Naive thymus-derived CD8-positive, alpha-beta T cell (primary cell): ENCODE measurements at places on chromosomes 4 and X. TPM values are rescaled to one million over a fixed set of nuclear protein-coding genes. Genes with fewer than 3 reads are reported as not detected.

- no peak for DNase-seq
Measured at GRCh38 chr4:73822389-73822788, 14.1 kb upstream of the CXCL6 start.

DNA sequence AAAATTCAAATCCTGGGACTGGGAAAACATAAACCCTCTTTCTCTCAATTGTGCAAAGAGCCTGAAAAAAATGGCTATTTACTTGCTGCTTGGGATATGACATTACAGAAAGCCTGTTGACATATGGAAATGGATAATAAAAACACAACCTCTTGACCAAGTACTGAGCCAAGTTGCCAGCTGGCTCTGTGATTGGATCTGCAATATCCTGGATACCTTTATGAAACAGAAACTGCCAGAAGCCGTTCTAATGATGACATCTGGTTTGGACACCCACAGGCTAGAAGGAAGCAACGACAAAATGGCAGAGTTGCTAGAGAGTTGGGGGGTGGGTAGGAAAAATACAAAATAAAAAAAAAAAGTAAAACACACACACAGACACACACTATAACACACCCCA, 481.4 kb downstream of the FAT4 start:
- no peak for DNase-seq

DNA sequence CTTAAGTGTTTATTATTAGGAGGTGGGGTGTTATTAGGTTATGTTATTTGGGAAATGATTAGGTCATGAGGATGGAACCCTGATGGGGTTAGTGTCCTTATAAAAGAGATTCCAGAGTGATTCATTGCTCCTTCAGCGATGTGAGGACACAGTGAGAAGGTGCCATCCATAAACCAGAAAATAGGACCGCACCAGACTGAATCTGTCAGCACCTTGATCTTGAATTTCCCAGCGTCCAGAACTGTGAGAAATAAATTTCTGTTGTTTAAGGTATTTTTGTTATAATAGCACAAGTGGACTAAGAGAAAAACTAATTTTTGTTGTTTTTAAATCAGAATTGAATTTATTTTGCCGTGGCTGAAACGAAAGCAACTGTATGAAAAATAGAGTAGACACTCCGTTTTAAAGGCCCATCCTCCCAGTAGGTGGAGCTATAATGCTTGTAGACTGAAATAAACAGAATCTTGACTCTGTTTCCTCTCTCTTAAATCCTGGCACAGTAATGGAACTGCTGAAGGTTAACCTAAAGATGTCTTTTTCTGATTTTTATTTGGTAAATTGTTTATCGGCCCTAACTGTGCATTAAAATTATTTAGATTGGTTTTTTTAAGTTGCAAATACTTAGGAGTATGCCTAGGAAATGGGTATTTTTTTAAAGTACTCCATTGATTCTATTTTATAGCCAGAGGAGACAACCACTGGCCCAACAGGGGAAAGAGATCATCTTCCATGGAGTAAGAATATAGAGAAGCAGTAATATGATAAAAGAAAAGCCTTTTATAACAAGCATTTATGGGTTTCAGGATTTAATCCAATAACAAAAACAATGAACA, 133.2 kb upstream of the ADAMTS3 start:
- DNase-seq: peak; percentile 9

DNA sequence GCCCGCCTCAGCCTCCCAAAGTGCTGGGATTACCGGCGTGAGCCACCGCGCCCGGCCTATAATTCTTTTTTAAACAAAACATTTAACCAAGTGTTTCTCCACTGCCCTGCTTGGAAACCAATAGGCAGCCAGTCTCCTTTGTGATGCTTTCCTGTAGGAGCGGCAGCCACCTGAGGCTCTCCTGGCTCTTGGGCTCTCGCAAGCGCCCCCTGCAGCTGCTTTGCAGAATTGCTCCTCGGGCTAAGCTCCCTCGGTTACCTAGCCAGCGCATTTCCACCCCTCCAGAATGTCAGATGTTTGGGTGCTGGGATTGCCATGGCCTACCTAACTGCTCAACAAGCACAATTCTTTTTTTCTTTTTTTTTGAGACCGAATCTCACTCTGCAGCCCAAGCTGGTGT, 7.7 kb downstream of the S100P start:
- DNase-seq: no peak

DNA sequence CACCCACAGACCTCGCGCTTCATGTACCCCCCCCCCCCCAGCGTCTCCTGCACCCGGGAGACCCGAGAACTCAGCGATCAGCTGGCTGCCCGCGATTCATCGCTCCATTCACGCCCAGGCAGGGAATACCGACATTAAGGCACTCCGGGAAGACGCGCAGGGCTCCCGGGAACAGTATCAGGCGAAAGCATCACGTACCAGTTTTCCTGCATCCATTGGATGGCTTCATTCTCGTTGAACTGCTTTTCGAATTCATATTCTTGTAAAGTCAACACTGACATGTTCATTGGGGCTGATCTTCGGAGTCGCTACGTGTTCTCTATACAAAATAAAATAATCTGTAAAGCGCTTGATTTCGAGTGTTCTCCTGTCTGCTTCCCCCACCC, 373 bp downstream of the ELOVL6 start:
- no peak for DNase-seq

GRCh38 chr4:87490664-87491369, 38.4 kb downstream of the SPARCL1 start:
- DNase-seq: no peak

DNA sequence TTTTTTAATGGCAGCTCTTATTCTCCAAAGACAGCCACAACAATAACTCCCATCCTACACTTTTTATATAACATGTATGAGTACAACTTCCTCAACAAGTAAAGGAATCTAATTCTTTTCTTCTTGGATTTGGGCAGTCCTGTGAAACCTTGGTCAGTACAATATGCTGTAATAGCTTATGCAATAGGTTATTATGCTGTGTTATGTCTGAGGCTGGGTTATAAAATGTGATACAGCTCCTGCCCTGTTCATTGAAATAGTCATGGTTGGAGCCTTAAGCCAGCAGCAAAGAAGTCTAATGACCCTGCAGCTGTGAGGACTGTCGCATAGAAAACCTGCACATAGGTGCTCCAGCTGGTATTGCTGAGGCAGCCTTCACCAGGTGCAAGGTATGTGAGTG, 215.8 kb upstream of the RASGEF1B start:
- no peak for DNase-seq

- no peak for DNase-seq
Measured at GRCh38 chrX:153546386-153546785, 28.9 kb downstream of the ATP2B3 start.

DNA sequence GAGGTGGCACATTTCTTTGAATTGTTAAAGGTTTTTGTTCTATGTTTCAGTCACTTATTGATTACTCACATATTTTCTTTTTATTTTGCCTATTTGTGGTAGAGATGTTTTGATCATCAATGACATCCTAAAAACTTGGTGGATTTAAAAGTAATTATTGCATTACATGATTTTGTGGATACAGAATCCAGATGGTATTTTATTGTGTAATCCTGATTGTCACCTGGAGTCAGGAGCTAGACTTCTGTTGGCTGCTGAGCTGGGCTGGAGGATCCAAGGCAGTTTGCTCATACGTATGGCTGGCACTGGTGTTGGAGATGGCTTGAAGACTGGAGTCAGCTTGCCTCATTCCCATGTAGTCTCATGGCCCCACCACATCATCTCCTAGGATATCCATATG, 1009.6 kb upstream of the PCDH7 start:
- no peak for DNase-seq

- DNase-seq: no peak
Measured at GRCh38 chrX:41145920-41146608, 60.8 kb downstream of the USP9X start.

- no peak for DNase-seq
Measured at GRCh38 chr4:80134936-80135701, 62.1 kb upstream of the ANTXR2 start.

DNA sequence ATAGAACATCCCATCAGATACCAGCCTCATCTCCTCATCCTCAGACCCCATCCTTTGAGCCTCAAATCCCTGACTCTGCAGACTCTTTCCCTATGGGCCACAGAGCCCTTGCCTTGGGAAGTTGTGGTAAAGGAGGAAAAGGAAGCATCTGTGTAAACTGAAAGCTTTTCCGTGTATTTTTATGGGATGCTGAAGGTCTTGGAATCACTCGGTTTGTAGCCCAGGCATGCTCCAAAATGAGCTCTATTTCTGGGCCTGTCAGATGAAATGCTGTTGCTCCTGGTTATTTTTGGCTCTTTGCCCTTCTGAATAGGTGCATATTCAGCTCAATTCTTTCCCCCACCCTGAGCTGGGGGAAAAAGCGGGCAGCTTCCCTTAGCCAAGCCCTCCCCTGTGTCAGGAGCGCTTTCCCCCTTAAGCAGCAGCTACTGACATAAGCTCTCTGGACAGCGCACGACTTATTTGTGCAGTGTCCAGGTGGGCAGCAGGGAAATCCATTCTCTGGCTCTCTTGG, 5.0 kb upstream of the SEL1L3 start:
- DNase-seq: no peak

- no peak for DNase-seq
Measured at GRCh38 chr4:129403848-129404247, 307.9 kb downstream of the C4orf33 start.

DNA sequence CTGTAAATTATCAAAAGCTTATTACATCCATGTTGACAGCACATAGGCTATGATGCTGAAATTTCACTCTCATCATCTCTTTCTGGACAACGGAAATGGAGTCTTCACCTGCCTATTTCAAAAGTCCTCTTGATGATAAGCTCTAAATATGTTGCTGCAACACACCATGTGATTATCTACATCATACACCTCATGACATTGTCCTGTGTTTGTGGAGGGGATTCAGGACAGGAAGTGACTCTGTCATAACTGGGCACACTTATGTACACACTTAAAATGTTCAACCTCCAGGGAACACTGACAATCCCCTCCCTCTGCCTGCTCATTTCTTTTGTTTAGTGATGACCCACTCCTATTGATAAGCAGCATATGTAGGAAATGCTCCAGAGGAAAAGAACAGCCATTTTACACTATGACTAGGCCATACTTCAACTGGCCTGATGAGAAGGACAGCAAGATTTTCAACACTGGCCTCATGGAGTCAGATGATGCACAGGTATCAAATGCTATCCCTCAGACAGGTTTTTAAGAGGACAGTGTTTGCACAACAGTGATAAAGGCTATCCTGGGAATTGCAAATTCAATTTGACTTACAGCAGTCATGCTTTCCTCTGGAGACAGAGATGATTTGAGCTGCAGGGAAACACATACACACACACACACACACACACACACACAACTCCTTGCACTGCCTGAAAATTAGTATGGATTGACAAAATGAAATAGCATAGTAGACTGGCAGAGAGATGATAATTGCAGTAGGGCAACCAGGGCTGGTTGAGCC, 163.3 kb upstream of the RASGEF1B start:
- DNase-seq: no peak

- DNase-seq: no peak
Measured at GRCh38 chrX:30521440-30522182, 56.0 kb downstream of the TASL start.

GRCh38 chr4:102543030-102543928, 42.1 kb downstream of the NFKB1 start:
- DNase-seq: no peak

DNA sequence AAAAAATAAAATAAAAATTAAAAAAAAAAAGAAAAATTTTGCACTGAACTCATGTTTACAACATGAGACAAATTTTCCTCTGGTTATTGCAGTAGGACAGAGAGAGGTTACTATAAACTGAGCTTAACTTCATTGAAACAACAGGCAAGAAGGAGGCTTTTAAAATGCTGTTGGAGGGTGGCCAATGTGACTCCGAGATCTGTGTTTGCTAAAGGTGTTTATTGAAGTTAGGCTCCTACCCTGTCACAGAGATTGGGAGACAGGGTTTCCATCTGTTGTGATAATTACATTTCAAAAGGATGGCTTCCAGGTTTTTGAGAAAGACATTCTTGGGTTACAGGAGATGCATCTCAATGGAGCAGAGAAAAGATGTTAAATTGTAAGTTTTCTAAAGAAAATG, 370.5 kb upstream of the HS3ST1 start:
- no peak for DNase-seq

- no peak for DNase-seq
Measured at GRCh38 chr4:174120446-174121295, 162.8 kb downstream of the FBXO8 start.

- no peak for DNase-seq
Measured at GRCh38 chr4:172287117-172287516, 473.9 kb downstream of the GALNTL6 start.

GRCh38 chrX:107718156-107718621, 57.4 kb downstream of the TSC22D3 start:
- DNase-seq: peak; percentile 79

- no peak for DNase-seq
Measured at GRCh38 chr4:128635955-128636560, 173.4 kb upstream of the JADE1 start.

GRCh38 chr4:185068837-185069236, 50.5 kb downstream of the HELT start:
- DNase-seq: no peak

DNA sequence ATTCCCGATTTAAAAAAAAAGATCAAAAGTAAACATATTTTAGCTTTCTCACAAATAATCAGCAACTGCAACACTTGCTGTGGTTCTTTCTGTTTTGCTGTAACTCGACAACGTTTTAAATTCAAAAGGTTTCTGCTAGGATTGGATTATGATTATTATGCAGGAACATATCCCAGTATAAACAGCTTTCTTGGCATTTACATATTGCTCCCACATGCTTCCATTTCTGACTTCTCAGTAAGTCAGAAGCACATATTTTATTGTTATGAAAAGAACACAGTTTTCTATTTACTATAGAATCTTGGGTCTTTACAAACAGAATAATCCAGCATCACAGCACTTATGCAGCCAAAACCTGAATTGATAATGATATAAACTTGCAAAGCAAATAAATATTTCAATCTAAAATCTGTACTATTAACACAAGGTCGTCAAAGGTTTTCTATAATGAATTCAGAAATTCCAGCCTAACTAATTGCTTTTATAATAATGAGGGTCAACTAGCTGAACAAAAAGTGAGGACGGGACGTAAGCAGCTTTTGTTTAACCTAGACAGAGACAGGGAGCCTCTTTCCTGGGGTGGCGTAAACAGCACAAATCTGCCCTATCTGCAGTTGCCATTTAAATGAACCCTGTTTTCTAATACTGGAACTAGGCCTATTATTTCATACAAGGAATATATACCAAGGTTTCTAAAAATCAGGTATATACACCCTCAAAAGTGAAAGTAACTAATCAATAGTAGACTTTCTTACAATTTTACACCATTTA, 9.8 kb upstream of the PCDH18 start:
- DNase-seq: no peak

Gene FAM47E
- not detected for polyA plus RNA-seq

Gene NAP1L3
- 7.1 TPM for polyA plus RNA-seq

Gene STPG2
- 0.10 TPM for polyA plus RNA-seq

Gene CXCL3
- polyA plus RNA-seq: not detected

Gene MAGEC3
- not detected for polyA plus RNA-seq

Gene HERC5
- polyA plus RNA-seq: 6.5 TPM

Gene NPNT
- polyA plus RNA-seq: not detected

Gene NDST4
- not detected for polyA plus RNA-seq

Gene SYTL5
- polyA plus RNA-seq: not detected

Gene CYSLTR1
- polyA plus RNA-seq: 0.73 TPM

Gene G6PD
- 6.9 TPM for polyA plus RNA-seq
